ENCODE measurements at places on chromosomes 2 and 18.

- DNase-seq: no peak
Measured at GRCh38 chr2:61233581-61233980, 71.6 kb downstream of the C2orf74 start.

GRCh38 chr2:28011322-28011737 is 120.8 kb downstream of the BABAM2 start:
- DNase-seq: no peak

GRCh38 chr2:201779901-201780673 is 646 bp downstream of the ALS2 start:
- DNase-seq: peak; percentile 13

DNA sequence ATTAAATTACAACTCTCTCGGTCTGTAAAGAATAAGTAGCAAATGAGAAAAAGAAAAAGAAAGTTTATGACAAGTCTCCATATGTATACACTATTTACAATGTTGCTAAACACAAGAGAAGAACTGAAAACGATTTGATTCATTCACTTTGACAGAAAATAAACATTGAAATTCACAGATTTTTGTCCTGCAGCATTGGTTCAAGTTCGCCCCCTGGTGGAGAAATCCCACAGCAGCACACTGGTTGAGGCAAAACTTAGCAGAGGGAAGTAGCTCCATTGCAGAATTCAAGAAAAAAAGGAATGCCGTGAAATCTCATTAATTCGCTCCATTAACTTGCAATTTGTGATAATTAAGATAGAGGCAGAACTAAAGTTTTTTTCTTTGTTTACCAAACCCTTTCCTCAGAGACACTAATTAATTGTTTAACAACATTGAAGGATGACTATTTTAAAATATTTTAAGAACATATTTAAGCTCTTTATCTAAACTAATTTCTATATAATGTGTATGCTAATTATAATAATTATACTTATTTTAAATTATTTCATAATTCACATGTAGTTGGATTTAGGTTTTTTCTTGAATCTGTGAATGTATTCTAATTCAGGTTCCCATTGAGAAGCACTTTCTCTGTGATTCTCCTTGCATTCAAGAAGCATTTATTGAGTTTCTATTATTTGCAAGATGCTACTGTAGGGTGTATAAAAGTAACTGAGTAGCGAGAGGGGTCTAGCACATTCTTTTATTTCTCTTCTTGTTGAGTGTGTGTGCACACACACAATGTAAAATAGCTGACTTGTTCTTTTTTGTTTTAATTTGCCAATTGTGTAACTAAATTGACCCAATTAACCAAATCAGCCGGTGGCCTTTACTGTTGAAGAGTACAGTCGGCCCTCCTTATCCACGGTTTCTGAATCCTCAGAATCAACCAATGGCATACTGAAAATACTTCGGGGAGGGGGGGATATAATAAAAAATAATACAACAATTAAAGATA is 74.1 kb downstream of the COL4A3 start:
- peak; percentile 15 for DNase-seq

DNA sequence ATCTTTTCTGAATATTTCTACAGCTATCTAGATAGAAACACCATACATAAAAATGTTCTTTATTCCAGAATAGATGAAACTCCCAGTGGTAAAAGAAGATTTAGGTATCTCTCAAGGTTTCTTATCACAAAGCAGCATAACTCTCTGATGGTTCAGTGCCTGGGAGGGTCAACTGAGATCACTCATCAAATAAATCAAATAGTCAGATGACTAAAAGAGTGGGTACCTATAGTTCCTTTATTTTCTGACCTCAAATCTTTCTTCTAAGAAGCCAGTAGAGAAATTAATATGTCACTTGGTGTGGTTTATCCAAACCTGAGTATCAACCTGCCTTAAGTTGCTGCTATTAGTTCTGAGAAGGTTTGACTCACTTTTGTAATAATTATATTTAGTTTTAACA is 120.9 kb downstream of the TMEFF2 start:
- DNase-seq: no peak

- DNase-seq: no peak
Measured at GRCh38 chr2:36455011-36455410, 99.4 kb downstream of the CRIM1 start.

DNA sequence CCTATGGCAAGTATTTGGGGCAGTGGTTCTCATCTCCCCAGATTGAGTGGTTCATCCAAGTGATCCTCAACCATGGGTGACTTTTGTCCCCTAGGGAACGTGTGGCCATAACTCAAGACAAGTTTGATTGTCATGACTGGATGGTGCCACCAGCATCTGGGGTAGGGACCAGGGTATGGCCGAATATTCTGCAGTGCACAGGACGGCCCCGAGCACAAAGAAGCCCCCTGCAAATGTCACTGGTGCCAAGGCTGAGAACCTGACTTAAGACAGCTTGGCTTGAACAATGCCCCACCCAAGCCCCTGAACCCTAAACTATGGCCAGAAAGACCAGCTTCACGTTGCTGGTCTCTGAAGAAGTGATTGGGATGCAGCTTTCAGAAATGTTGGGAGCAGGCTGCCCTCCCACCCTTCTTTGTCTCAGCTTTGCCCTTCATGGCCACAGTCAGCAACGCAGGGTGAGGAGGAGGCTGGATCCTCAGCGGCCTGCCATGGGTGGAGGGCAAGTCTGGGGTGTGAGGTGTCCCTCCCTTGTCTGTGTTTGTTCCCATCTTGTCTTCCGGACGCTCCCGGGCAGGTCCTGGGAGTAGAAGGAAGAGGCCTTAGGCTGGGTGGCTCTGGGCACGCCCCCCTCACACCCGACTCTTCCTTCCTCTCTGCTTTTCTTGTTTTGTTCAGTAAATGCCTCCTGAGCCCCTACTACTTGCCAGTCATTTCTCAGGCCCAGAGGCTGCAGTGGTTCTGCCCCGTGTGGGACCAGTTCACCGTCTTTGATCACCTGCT is 43.4 kb downstream of the GREB1 start:
- DNase-seq: no peak

GRCh38 chr2:98472961-98473746 is 28.5 kb downstream of the INPP4A start:
- no peak for DNase-seq

DNA sequence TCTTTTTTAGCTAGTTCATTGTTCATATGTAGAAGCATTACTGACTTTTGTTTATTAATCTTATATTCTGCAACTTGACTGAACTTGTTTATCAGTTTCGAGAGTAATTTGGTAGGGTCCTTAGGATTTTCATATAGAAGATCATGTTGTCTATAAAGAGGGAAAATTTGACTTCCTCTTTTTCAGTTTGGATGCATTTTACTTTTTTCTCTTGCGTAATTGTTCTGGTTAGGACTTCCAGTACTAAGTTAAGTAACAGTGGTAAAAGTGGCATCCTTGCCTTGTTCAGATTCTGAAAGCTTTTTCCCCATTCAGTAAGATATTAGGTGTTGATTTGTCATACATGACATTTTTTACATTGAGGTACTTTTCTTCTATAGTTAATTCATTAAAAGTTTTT is 726.0 kb downstream of the KCNJ3 start:
- DNase-seq: no peak

DNA sequence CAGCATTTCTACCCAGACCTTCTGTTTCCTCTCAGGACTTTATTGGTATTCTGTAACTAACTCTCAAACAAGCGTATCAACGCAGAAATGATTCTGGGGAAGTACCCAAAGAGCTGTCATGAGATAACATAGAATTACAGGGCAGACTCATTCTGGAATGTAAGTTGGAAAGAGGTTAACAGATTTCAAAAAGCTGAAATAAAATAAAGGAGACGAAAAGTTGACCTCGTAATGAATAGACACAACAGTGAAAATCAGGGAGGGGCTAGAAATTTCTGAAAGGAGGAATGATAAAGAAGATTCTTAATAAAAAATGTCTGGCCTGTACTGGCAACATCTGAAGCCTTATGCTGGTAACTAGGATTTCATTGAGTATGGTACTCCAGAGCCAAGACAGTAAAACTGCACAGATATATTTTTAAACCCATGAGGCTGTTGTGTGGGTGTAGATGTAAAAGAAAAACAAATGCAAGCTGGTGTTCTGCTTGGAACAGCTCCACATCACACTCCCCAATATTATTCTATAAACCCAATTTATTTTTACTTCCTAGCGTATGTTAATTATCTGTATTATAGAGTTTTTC is 23.9 kb downstream of the RBMS1 start:
- no peak for DNase-seq

GRCh38 chr2:10400978-10401951 is 46.9 kb downstream of the ODC1 start:
- no peak for DNase-seq

GRCh38 chr2:37189452-37190153 is 1.1 kb upstream of the SULT6B1 start:
- DNase-seq: no peak

DNA sequence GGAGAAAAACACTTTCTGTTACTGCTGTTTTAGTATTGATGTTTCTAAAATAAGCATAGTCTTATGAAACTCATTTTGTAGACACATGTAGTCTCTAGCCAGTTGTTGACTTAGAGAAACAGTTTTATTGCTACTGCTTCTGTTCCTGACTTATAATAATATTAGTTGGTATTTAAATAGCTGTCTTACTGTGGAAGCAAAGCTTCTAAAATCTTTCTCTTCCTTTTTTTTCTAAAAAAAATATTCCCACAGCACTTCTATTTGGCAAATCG is 121.8 kb downstream of the MTX2 start:
- no peak for DNase-seq

DNA sequence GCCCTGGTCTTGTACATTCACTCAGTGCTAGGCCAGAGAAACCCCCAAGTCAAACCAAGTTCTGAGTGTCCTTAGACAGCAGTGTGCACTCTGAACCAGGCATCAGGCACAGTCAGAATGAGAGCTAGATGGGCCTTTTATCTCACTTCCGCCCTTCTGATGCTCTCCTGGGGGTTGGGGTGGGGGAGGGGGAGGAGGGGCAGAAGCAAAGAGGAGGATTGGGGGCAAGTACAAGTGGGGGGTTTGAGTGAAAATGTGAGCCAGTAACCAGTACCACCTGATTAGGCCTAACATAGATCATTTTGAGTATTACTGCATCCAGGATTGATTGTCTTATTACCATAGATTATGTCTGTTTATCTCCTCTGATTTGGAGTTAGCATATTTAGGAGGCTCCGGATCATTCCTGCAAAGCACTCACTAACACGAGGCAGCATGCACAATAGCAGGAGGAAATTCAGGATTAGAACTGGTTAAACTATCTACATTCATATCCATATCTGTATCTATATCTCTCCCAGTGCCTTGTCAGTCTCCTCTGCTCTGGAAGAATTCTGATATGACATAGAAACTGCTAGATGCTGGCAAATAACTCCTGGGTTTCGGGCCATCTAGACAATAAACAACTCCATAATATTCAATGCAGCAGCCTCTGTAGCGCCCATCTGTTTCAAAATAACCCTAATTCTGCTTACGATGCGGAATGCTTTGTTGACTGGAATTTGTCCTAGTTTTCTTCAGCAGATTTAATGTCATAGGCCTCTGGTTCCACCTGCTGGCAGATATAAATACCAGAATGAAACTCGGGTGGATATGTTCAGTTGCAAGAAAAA is 149.1 kb downstream of the RHBDD1 start:
- DNase-seq: no peak

GRCh38 chr18:59800897-59801296 is 98.9 kb upstream of the PMAIP1 start:
- DNase-seq: no peak

GRCh38 chr2:52594026-52594425 is 1173.6 kb upstream of the CHAC2 start:
- DNase-seq: no peak

DNA sequence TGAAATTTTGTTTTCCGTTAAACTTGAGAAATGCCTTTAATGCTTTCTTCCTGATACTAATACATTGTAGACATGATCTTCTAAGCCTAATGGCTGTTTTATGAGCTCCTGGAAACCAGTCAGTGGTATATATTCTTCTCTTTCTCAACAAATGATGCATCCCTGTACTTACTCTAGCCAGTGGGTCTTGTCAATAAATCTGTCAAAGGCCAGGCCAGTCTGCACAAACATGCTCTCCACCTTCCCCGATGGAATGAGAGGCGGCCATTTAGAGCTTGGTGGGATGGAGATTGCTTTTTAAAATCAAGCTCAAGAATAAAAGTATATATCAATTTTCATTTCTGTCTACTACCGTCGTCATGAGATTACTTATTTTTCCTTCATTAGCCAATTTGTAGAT is 140.1 kb downstream of the LYPD6B start:
- DNase-seq: no peak

DNA sequence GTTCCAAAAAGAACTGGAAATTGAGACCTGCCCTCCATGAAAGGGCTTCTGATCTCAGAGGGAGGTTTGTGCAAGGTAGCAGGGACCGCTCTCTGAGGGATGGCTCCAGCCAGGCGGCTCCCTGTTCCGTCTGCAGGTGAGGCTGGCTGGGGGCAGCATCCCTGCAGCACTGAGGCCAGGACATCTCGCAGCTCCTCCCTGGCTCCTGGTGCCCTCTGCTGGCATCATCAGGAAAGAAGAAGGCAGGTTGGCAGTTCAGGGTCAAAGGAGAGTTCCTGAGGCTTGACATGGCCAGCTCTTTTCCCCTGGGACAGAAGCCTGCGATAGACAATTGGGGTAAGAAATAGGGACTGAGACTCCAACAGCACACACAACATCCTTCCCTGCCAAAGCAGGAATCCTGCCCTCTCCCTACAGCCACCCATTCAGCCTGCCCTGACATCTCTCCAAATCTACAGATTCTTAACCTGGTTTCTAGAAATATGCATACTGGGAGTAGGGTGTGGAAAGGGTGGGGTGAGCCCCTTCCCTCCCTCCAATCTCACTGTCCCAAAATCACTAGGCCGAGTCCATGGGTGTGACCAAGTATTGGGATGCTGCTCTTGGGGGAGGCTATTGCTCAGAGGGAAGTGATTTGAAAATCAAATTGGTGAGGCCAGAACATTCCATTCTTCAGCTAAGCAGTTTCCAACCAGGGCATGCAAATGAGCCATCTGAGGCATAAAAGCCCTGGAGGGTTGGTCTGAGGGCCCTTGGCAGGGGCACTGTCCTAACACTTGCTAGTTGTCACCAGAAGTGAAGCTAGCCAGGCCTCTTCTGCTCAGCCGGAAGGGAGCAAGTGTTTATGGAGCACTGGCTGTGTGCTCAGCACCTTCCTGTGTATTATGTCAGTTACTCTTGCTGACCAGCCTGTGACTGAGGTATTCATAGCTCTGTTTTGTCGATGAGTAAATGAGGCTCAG is 185.4 kb downstream of the TFCP2L1 start:
- no peak for DNase-seq

GRCh38 chr18:3059272-3059671 is 46.3 kb upstream of the LPIN2 start:
- DNase-seq: no peak

DNA sequence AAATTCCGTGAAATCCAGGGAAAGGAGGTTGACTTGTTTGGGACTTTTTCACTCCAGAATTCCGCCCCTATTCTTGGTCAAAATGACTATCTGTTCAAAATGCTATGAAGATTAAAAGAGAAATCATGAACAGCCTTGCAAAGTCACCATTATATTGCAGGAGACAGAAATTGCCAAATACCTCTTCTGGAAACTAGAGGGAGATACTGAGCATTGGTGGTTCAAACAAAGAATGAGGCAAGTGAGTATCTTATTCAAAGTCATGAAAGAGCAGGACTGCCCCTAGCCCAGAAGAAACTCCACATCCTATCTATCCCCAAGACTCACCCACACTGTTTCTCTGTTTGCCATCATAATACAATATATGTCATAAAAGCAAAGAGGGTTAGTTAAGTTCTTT is 862.3 kb upstream of the POU3F3 start:
- no peak for DNase-seq

- DNase-seq: no peak
Measured at GRCh38 chr2:119260646-119261492, 37.2 kb downstream of the STEAP3 start.

All from activated naive CD4-positive, alpha-beta T cell (primary cell).